ENCODE measurements at places on chromosomes 3 and 15. TPM values are rescaled to one million over a fixed set of nuclear protein-coding genes. Genes with fewer than 3 reads are reported as not detected.

DNA sequence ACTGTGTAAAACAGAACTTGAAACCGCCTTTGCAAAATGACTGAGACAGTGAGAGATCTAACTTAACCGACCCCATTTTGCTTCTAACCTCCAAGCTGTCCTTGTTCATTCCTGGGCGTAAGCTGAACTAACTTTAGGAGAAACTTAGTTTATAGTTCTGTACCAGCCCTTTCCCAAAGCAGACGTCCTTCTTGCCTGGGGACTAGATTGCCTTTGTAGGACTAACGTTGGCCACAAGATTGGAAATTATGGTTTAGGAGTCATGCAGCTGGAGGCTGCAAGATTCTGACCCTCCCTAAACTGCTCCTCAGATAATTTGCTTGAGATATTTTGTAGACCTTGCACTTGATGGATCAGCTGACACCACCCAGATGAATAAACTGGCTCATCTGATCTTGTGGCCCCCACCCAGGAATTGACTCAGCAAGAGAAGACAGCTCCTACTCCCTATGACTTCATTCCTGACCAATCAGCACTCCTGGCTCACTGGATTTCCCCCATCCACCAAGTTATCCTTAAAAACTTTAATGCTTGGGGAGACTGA is 219.9 kb upstream of the PROK2 start:
- peaks cover 14% of the 10 kb centered on the region for H3K4me1 ChIP-seq
- H3K4me3 ChIP-seq: no peak overlapping the region
- H3K27me3 ChIP-seq: no peaks in the 10 kb centered on the region
- H3K36me3 ChIP-seq: peaks cover 5% of the 10 kb centered on the region
- DNase-seq: no peak

DNA sequence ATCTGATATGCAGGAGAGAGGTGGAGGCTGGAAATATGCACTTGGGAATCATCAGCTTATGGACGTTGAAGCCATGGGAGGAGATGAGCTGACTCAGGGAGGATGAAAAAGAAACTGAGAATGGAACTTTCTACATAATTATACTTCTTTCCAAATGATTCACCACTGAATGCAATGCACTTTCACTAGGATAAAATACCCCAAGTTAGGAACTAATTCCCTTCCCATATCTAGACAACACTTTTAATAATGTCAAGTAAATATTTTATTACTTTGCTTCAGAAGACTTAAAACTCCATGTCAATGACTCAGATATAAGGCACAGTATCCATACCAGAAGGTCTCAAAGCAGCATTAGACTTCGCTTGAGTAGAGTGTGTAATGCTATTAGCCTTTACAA is 24.2 kb downstream of the NPTN start:
- DNase-seq: no peak
- H3K36me3 ChIP-seq: peaks cover 12% of the 10 kb centered on the region
- H3K4me1 ChIP-seq: peaks cover 38% of the 10 kb centered on the region

- H3K4me3 ChIP-seq: no peak overlapping the region
- H3K27ac ChIP-seq: no peak overlapping the region
- no peaks in the 10 kb centered on the region for H3K4me1 ChIP-seq
- no peaks in the 10 kb centered on the region for H3K36me3 ChIP-seq
Measured at GRCh38 chr15:101530224-101530958, 40.9 kb upstream of the PCSK6 start.

GRCh38 chr3:188900421-188900951 is 271.3 kb upstream of the TPRG1 start:
- no peak overlapping the region for H3K27ac ChIP-seq
- no peaks in the 10 kb centered on the region for H3K27me3 ChIP-seq
- no peak for DNase-seq
- H3K4me3 ChIP-seq: no peak overlapping the region

DNA sequence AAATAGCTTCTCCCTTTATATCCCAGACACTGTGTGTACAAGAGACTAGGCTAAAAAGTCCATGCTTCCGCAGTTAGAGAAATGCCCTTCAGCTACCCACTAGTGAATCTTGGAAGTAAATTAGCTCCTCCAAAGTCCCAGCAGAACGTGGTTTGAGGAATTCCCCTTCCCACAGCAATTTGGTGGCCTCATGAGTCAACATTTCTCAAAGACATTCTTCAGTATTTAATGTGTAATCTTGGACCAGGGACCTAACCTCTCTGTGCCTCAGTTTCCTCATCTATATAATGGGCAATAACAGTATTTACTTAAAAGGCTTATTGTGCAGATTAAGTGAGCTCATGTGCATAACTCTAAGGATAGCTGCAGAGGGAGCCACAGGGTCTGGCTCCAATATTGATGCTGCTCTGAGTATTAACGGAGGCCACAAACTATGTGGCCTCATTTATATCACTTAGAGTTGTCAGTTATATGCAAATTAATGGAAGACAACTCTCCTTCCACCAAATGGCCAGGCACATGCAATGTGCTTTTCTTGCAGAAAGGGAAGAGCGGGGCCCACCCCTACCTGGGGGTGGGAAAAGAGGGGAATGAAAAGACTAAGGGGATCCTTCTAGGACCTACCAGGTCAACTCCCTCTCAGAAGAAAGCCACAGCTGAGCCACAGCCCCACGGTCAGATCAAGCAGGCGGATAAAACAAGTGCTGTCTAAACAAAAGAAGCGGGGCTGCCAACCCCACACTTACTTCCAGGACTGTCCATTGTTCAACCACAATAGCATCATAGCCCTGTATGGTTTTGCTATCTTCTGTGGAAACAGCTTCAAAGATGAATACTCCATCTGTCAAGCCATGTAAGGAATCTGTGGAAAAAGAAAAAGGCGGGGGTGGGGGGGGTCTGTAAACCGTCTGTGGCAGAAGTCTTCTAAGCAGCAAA is 92.4 kb downstream of the OXNAD1 start:
- no peak overlapping the region for H3K27ac ChIP-seq
- DNase-seq: no peak
- no peaks in the 10 kb centered on the region for H3K27me3 ChIP-seq
- H3K4me3 ChIP-seq: no peak overlapping the region
- H3K4me1 ChIP-seq: peaks cover 17% of the 10 kb centered on the region
- H3K36me3 ChIP-seq: peaks cover 33% of the 10 kb centered on the region

DNA sequence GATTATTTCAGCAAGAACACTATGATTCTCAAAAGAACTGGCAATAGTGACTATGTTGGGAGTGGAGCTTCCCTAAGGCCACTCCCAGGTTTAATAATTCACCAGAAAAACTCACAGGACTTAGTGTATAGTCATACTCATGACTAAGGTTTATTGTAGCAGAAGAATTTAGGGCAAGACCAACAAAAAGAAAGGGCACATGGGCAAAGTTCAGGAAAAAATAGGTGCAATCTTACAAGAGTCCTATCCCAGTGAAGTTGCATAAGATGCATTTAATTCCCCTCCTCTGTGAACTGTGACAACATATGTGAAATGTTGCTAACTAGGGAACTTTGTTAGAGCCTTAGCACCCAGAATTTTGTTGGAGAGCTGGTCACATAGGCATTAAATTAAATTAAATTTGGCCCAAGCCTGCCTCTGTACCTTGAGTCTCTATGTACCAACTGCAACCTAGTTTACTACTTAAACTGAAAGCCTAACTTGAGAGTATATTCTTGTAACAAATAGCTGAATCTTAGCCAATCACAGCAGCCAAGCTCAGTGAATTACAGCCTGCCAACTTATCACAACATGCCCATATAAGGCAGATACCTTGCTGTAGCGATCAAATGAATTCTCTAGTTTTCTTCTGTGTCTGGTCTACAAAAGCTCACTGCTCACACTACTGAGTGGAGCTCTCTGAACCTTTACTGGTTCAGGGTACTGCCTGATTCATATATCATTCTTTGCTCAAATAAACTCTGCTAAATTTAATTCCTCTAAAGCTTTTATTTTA is 386.2 kb upstream of the ARHGEF26 start:
- H3K27me3 ChIP-seq: no peaks in the 10 kb centered on the region
- H3K36me3 ChIP-seq: no peaks in the 10 kb centered on the region
- H3K4me3 ChIP-seq: no peak overlapping the region
- H3K27ac ChIP-seq: no peak overlapping the region
- no peaks in the 10 kb centered on the region for H3K4me1 ChIP-seq
- no peak for DNase-seq

DNA sequence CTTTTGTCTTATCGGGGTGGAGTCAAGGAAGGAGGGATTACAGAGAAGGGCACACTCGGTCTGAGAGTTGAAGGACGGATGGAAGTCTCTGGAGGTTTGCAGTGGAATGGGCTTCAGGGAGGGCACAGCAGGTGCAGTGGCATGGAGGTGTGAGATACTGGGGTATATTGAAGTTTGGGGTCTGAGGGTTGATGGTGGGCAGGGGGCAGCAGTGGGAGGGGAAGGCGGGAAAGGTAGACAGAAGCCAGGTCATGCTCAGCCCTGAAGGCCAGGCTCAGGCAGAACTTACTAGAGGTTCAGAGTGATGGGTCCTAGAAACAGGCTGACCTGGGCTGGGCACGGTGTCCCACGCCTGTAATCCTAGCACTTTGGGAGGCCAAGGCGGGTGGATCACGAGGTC is 52.7 kb downstream of the HRH1 start:
- H3K4me1 ChIP-seq: peaks cover 4% of the 10 kb centered on the region
- H3K36me3 ChIP-seq: no peaks in the 10 kb centered on the region
- H3K27me3 ChIP-seq: peaks cover 27% of the 10 kb centered on the region
- H3K27ac ChIP-seq: no peak overlapping the region
- H3K4me3 ChIP-seq: no peak overlapping the region

DNA sequence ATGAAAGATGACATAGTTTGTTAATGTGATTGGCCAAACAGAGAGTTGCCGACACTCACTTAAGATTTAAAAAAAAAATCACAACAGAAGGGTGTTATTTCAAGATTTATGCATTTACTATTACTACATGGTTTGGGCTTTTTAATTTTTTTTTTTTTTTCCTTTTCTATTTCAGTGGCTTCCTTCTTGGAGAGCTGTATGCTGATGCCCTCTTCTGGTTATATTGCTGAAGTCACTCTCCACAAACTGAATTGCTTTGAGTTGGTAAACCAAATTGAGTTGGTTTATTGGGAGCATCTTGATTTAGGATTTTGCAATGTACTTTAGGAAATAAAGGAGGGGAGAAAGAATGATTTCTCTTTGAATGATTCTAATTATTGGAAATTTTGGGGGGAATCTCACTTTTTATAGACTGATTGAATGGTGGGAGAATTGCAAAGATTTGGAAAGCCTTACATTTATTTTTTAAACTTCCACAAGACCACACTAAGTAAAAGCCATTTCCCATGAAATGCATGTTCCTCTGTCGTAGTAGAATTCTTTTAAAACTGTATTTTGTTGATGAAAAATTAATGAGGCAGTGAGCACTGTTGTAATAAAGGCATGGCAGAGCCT is 186.6 kb upstream of the FEZF2 start:
- no peak for DNase-seq
- no peaks in the 10 kb centered on the region for H3K36me3 ChIP-seq
- no peak overlapping the region for H3K27ac ChIP-seq
- H3K27me3 ChIP-seq: no peaks in the 10 kb centered on the region

DNA sequence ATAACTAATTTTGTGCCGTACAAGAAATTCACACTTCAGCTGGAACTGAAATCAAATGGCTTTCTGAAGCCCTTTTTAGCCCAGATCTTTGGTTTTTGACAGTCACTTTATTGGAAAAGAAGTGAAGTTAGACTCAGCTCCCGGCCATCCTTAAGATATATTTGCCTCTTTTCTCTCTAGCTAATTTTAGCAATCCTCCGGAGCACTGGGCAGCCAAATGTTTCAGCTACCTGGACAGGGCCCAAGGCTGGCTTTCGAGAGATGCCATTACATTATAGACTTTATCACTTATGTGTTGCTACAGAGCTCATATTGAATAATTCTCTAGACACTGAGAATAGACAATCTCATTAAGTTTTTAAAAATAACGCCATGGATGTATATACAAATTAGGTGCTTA is 28.5 kb upstream of the RPL39L start:
- peaks cover 26% of the 10 kb centered on the region for H3K27me3 ChIP-seq
- H3K4me3 ChIP-seq: no peak overlapping the region
- H3K4me1 ChIP-seq: peaks cover 7% of the 10 kb centered on the region

DNA sequence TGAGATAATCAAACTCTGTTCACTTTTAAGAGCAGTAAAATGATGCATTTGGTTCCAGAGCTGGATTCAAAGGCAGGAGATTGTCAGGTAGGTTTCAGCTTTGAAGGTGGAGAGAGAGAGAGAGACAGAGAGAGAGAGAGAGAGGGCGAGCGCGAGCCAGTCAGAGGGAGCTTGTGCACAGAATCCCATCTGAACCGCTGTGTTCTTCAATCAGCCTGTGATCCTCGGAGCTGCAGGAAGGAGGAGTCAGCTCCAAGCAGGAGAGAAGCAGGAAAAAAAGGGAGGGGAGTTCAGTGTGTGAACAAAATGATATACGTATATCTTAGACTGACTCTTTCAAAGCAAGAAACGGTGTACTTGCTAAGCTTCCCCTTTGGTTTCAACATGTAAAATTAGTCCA is at the start of gene GPR149:
GPR149 (minus strand) TSS at position 177 of the 400 bp plus-strand sequence. CDS start 575 bp downstream, outside the sequence.
- H3K4me1 ChIP-seq: no peaks in the 10 kb centered on the region
- no peak within 1 kb of the TSS for H3K4me3 ChIP-seq
- peaks cover 45% of the 10 kb centered on the region for H3K27me3 ChIP-seq
- DNase-seq: no peak
- peaks cover 1% of the 10 kb centered on the region for H3K36me3 ChIP-seq

DNA sequence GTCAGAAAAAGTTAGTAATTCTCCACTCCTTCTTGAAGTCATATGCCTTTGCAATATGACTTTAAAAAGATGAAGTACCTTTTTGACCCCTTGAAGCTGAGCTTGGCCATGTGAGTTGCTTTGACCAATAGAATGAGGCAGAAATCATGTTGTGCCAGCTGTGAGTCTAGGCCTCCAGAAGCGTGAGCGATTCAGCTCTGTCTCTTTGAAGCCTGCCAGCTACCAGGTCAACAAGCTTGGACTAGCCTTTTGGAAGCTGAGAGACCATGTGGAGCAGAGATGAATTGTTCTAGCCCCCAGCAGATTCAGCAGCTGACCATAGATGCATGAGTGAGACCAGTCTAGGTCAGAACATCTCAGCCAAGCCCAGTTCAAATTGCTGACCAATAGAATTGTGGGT is 69.8 kb upstream of the EOMES start:
- no peak for DNase-seq
- H3K36me3 ChIP-seq: no peaks in the 10 kb centered on the region
- no peak overlapping the region for H3K4me3 ChIP-seq
- no peaks in the 10 kb centered on the region for H3K27me3 ChIP-seq

DNA sequence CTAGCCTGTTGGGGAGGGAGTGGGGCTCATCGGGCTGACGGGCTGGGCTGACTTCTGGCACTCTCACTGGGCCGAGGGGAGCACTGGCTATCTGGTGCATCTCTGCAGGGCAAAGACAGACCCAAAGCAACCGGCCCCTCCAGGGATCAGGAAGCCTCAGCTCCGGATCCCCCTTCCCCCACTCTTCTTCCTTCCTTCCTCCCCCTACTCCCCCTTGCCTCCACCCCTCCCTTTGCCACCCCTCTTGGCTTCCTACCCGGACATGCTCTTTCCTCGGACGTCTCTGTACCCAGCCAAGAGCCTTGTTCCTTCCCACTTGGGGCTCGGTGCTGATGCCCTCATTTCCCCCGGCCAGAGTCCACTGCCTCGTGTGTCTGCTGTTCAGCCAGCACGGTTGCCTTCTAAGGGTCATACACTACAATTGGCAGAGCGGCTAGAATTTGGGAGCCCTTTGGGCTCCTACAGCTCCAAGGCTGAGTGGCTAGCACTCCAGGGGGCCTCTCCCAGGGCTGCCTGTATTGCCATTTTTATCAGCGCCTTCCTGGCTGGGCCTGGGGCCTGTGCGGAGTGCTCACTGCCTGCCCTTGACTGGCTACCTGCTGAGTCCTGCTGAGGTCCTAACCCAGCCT is 10.9 kb downstream of the SEMA3F start:
- H3K27me3 ChIP-seq: no peaks in the 10 kb centered on the region
- no peak overlapping the region for H3K4me3 ChIP-seq
- H3K4me1 ChIP-seq: no peaks in the 10 kb centered on the region
- H3K27ac ChIP-seq: no peak overlapping the region

Gene CASR
- total RNA-seq: not detected

Gene EPHA3
- not detected for total RNA-seq

Gene MYEF2
- 19.9 TPM for total RNA-seq

Gene SPINT1
- 4.0 TPM for total RNA-seq

Gene SNX22
- 0.21 TPM for total RNA-seq

Gene BCHE
- not detected for total RNA-seq

Gene CYP8B1
- total RNA-seq: not detected

Data from activated CD8-positive, alpha-beta memory T cell treated with anti-CD3 and anti-CD28 coated beads, Interleukin-2, amount 10 ng/mL, durations not matched to agents 7 days and 5 days (primary cell).